NCI-H774 (cell line): ENCODE measurements at places on chromosomes 1 and 21.

- DNase-seq, result no peak
Observed at GRCh38 chr1:11151114-11151513, 38.0 kb upstream of the ANGPTL7 start.

DNA sequence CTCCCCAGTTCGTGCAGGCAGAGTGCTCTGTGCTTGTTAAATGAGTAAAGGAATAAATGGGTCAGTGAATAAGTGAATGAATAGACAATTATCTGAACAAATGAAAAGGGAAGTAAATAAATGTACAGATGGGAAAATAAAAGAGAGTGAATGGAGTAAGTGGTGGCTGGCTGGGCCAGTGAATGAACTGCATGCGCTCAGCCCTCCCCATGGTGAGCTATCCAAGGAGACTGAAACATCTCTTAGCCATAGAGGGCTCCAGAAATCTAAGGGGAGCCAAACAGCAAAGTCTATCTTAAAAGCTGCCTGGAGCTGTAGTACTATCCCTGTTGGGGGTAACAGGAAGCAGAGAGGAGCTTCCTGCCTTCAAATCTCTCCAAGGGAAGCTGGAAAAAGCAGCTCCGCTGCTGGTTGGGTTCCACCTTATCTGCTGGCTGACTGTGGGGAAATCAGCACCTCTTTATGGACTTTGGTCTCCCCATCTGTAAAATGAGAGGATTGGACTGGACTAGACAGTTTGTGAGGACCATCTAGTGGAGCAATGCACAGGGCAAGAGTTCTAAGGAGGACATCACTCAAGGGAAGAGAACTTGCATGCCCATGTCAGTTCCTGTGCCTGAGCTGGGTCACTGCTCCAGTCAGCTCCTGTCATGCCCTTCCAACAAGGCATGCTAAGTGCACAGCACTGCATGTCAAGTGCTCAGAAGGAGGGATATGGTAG is 77.9 kb downstream of the TRABD2B start:
- no peak for DNase-seq

DNA sequence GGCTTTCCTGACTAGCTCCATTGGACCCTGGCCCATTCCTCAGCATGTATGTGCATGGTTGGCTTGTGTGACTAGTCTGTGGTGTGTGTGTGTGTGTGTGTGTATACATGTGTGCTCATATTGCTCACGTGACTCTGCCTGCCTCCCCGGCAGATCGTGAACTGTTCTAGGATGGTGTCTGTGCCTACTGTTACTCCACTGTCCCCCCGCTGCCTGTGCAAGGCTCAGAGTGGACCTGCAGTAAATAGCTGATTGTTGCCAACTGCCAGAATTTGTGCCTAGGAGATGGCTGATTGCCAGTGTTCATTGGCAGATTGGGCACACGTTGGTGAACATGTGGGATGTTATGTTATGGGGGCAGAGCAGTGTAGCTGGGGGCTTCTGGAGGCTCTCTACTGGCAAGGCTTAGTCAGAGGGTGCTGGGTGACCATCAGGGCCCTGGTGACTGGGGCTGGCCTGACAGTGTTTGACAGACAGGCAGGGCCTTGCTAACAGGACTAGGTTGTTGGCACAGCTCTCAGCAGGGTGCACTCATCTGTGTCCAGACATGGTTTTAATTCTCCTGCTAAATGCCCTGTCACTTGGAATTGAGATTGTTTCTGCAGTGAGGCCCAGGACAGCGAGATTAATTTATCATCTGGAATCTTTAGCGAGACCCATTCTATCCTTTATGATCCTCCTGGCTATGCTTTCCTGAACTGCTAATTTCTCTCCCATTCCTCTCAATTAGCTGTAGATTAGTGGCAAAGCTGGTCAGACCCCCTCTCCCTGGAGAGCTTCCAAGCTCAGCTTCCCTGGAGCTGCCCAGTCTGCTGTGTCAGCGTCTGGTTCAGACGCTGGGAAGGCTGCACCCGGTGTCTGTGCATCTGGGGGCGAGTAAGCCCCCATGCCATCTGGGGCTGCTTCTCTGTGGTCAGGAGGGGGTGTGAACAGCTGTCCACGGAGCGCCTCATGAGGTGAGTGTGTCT is 20.8 kb downstream of the SLC6A17 start:
- no peak for DNase-seq

DNA sequence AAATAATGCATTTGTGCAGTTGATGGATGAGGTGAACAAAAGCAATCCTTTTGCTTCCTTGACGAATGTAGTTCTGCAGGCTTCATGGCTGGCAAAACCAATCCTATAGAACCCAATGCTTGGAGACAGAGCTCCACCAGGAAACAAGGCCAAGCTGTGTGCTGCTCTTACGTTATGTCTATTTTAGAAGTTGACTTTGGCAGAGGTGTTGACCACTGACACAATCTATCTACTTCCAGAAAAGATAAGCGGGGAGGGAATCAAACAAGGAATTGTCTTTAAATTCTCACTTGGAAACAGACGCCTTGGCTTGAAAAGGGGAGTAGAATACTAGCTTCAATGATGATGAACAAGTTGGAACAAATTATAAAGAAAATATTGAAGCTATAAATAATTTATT is 211.2 kb downstream of the SETD4 start:
- DNase-seq, result no peak

- DNase-seq, result no peak
Observed at GRCh38 chr1:155184835-155185782, 11.5 kb downstream of the TRIM46 start.

- DNase-seq, result no peak
Observed at GRCh38 chr1:33424205-33424604, 6.7 kb downstream of the PHC2 start.

DNA sequence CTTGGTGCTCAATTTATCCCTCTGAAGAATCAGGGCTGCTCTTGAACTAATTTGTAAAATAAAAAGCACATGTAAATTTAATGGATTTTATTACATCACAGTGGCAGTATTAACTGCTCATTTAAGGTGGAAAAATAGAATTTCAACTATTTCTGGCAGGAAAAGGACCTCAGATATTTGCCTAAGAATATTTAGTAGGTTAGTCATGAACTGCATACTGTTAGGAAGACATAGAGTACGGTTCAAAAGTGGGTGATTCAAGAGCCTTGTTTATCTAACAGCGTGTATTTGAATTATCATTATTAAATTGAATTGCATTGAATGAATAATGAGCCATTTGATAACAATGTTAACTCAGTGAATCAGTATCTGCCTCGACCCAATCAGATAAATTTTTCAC is 248.8 kb upstream of the PBX1 start:
- DNase-seq, result no peak

- DNase-seq, result no peak
Observed at GRCh38 chr1:52672946-52673345, 25.2 kb downstream of the COA7 start.

DNA sequence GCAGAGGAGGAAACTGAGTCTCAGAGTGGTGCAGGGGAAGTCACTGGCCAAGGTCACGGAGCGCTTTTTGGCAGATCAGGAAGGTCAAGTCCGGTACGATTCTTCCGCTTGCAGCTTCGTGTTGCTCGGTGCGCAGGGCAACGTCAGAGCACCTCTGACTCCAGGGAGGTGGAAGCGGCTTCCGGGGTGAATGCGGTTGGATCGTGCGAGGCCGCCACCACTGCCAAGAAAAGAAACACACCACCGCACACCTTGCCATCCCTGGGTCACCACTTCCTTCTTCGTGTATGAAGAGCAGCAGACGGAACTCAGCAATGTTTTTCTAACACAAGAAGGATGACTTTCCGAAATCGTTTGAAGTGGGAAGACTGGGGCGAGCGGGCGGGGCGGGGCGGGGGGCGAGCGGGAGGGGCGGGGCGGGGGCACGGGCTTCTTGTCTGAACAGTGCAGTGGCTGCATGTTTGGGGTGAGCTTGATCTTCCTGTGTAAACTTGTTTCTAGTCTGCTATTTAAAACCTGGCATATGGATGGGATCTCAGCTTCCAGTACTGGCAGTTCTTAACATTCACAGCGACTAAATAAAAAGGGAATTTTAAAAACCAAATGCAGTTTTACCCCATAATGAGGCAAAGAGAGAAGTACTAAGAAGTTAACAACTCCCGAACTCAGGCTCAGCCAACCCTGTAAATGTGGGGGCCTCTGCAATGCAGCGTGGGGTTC is 300.0 kb downstream of the RRAGC start:
- DNase-seq, result no peak

- no peak for DNase-seq
Observed at GRCh38 chr1:204123376-204123775, 28.5 kb downstream of the ETNK2 start.

DNA sequence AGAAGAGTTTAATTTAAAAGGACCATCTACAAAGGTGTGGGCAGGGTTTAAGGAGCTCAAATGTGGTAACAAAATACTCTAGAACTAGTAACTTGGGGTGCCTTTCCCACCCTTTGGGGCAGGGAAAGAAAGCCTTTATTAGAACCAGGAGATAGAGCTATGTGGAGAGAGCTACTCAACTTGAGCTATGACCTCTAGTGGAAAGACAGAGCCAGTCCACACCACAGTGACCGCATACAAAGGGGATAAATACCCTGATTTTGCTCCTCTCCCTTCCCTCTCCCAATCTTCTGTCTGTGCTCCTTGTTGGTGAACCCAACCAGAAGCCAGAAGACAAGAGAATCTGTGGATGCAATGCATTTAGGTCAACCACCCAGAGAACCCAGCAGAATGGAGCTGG is 54.4 kb upstream of the JAK1 start:
- no peak for DNase-seq

DNA sequence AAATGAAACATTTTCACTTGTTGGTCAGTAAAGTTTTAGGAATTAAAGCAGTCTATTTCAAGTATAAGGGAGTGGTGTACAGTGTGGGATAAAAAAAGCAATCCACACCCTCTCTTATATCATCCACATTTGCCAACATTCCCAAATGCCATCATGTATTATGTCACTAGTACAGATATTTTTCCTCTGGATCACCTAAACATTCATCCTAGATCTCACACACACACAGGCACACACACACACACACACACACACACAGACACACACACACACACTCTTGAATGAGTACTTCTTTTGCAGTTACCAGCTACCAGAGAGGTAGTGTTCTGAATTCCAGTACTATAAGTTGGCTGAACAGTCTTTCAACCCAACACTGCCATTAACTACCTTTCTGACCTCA is 1369.1 kb upstream of the ADGRL4 start:
- DNase-seq, result no peak

DNA sequence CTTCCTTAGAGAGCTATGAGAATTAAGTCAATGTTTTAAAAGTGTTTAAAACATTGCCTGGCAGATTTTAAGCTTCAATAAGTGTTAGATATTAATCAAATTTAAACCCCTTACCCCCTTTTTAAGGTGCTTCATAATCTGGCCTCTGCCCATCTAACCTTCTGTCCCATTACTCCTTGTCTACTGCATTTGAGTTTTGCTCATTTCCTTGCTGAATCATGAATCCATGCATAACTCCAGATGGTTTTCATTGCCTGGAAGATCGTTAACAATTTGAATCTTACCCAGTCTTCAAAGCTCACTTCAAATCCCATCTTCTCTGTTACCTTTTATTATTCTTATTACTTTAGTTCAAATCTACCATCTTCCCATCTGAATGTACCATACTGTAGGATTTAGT is 4.6 kb downstream of the HJV start:
- no peak for DNase-seq

DNA sequence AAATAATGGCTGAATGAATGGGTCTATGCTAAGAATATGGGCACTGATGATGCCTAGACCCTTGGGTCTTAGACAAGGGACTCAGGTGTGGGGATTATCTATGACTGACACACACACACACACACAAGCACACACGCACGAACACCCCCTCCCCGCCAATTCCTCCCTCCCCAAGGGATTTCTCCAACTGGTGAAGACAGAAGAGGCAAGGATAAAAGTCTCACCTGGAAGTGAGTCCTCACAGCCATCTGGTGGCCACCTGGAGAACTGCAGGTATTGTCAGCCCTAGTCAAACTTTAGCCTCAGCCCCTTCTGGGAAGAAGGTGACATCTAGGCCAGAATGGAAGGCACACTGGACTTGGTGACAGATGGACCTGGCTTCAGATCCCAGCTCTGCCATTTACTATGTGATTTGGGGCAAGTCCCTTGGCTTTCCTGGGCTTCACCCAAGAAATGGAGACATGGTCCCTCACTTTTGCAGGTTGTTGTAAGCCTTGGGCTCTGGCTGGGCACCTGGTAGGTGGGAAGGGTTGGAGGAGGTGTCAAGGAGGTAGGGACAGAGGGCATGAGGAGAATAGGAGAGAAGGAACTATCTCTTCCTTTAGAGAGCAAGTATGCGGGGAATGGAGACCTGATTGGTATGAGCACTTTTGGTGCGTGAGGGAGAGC is 4.0 kb upstream of the GPR3 start:
- DNase-seq, result peak; percentile 3

- DNase-seq, result no peak
Observed at GRCh38 chr1:37400466-37401225, 73.7 kb upstream of the ZC3H12A start.

GRCh38 chr1:150869683-150870082 is 6.7 kb downstream of the ARNT start:
- DNase-seq, result no peak

GRCh38 chr1:60923389-60924087 is 158.8 kb upstream of the NFIA start:
- DNase-seq, result no peak

GRCh38 chr1:71269818-71270217 is 189.0 kb upstream of the ZRANB2 start:
- DNase-seq, result no peak

DNA sequence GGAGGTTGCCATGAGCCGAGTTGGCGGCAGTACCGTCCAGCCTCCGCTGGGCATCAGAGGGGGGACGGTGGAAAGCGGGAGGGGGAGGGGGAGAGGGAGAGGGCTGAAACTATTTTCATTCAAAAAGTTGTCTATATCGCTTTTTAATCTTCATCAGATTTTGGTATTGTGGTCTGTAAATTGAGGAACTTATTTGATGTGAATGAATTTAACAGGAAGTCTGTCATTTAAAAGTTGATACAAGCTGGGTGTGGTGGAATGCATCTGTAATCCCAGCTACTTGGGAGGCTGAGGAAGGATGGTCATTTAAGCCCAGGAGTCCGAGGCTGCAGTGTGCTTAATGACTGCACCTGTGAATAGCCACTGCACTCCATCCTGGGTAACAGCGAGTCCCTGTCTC is 3.0 kb upstream of the EPHX4 start:
- no peak for DNase-seq

DNA sequence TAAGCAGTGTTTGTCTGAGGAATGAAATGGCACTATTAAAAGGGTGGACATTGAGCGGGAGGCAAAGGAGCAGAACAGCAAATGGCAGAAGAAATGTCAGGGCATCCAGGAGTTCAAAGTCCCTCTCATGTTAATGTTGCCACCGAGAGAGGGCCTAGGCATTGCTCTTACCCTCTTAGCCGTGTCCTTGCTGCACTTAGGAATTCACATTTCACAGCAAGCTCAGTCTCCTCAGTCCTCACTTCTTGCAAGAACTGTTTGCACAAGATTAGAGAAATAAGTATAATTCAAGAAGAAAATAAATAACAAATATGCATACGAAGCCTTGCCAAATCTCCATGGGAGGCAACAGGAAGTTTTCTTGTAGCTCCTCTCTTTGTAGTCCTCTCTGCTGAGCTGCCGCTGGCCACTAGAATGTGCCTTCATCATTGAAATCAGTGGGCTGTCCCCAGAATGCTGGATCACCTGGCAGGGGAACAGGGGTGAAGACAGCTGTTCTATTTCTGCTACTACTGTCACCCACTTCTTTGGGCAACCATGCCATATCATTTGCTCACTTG is 205.8 kb downstream of the ZNF326 start:
- DNase-seq, result no peak

GRCh38 chr1:78081980-78082860 is 36.5 kb downstream of the GIPC2 start:
- DNase-seq, result no peak

- no peak for DNase-seq
Observed at GRCh38 chr1:214066936-214067335, 79.2 kb downstream of the PROX1 start.
